Activated gamma-delta T cell treated with anti-CD3 and anti-CD28 coated beads, Interleukin-2, amount 50 U/mL, for 16 hours (primary cell): ENCODE measurements at places on chromosomes 11 and 22.

DNA sequence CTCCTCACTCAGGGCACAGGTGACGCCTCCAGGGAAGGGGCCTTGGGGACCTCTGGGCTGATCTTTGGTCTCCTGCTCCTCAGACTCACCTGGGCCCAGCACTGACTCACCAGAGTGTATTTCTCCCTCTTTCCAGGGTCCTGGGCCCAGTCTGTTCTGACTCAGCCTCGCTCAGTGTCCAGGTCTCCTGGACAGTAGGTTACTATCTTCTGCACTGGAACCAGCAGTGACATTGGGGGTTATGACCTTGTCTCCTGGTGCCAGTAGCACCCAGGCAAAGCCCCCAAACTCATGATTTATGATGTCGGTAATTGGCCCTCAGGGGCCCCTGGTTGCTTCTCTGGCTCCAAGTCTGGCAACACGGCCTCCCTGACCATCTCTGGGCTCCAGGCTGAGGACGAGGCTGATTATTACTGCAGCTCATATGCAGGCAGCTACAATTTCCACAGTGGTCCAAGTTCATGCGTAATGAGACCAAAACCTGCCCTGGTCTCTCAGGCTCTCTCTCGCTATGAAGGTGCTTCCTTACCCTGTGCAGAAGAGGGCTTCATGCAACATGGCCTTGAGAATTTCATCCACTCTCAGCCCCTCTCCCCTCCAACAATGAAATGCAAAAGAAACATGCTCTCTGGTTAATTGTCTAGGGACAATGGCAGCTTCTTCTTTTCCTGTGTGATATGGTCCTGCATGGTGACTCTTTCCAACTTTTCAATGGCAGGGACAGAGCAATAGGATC, 21.0 kb upstream of the PRAME start:
- DNase-seq, result no peak

- DNase-seq, result no peak
These were observed 93.1 kb downstream of the TP53I11 start for GRCh38 chr11:44857490-44858090.

- no peak for DNase-seq
These were observed 2.3 kb downstream of the RASL10A start for GRCh38 chr22:29313126-29313575.

DNA sequence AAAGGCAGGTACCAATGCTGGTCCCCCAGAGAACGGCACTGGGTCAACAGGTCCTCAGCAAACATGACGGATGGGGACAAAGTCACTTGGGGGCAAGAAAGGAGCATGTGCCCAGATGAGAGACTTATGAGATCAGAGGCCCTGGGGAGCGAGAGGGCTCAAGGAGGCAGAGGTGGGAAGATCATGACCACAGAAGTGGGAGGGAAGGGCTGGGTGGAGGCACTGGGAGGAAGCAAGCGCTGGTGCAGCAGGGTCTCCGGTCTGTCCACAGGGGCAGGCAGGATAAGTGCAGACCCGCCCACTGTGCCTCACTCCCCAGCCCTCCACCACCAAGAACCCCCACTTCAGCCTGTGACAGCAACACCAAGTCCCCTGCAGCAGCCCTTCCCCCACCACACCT, 10.9 kb downstream of the ELFN2 start:
- DNase-seq, result no peak

GRCh38 chr22:44665115-44665514, 36.9 kb upstream of the PRR5 start:
- DNase-seq, result no peak

GRCh38 chr22:32602154-32602553, 127.5 kb downstream of the FBXO7 start:
- no peak for DNase-seq
